ENCODE measurements at places on chromosomes 7 and 10.

DNA sequence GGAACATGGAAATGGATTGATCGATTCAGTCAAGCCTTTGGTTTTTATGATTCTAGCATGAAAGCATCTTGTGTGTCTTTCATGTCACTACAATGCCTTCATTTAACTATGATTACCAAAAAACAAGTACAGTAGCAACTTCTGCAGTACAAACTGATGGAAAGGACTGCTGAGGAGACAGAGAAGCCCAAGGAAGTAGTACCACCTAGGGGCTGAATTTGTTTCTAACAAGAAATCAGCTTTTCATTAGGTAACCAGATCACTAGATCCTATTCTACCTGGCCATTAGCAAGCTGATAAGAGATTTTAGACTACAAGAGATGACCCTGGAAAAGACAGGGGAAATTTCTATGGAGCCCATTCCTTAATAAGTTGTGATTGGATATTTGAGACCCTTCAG is 3.2 kb upstream of the IFIT1 start:
- peak; percentile 40 for DNase-seq

DNA sequence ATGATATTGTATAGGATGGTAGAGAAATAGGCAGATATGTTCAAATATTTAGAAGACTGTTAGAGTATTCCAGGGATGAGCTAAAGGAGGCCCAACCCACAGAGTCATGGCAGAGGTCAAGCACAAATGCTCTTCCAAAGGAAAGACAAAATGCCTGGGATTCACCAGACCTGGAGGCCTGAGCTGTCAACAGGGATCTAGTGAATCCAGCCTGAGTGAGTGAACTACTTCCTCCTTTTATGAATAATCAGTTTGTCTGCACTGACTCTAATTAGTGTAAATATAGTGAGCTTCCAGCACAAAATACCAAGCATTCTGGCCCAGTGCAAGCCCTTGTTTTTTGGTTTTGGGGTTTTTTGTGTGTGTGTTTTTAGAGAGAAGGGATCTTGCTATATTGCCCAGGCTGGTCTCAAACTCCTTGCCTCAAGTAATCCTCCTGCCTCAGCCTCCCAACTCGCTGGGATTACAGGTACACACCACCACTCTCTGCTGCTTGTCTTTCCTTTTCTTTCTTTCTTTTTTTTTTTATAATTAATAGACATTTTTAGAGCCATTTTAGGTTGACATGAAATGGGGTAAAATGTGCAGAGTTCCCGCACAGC is 244.4 kb downstream of the SKIDA1 start:
- DNase-seq = no peak

GRCh38 chr10:104199567-104199966 is 32.6 kb downstream of the CFAP43 start:
- no peak for DNase-seq

DNA sequence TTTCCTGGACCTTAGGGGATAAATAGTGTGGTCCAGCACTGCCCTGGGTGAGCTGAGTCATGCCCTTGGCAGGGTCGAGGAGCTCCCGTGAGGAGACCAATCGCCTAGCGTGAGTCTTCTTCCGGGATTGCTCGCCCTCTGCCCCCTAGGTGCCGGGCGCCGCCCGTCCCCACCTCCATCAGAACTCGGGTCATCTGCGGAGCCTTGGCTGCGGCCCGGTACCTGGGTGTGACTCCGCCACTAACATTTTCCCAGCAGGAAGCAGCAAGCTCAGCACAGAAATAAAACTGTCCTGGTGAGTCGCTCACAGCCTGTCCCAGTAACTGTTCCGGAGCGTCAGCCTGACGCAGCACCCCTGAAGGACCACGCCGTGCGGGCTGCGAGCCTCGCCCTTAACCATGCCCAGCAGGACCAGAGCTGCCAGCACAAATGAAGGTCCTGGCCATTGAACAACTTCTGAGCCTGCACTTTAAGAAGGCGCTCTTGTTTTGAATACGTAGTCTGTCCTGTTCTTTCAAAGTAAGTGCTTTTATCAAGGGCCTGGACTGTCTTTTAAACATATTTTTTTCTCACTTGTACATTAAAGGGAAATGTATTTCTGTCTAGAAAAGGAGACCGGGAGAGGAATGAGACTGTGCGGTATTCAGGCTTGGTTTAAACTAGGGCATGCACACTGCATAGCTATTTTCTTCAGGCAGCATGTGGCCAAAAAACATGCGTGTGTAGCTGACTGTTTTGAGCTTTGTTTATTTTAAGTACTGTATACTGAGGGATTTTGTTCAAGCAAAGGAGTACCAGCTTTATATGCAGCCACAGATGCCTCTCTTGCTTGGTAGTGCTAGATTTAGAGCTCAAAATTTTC is 136.7 kb downstream of the HECW1 start:
- DNase-seq = peak; percentile 74

DNA sequence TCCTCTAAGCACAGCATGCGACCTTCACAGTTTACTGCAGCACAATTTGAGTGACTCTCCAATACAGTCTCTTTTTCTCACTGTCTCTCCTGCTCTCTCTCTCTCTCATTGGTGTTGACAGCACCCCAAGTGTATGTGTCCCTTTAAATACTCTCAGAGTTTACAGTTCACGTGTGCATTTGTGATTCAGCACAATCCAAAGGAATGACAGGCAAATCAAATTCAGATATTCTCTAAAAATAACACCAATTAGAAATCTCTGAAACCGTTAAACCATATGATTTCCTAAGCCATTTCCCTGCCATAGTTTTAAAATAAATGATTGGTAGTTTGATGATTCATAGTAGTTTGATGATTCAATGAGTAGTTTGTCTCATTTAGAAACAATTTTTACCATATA is 104.0 kb upstream of the GAD2 start:
- no peak for DNase-seq

GRCh38 chr10:97171001-97171400 is 14.8 kb downstream of the SLIT1 start:
- no peak for DNase-seq

Data from MCF 10A (cell line).